ENCODE measurements at places on chromosomes 1 and 21. TPM values are rescaled to one million over a fixed set of nuclear protein-coding genes. Genes with fewer than 3 reads are reported as not detected.

GRCh38 chr1:235597867-235598553, 51.6 kb downstream of the GNG4 start:
- peak; percentile 54 for DNase-seq

DNA sequence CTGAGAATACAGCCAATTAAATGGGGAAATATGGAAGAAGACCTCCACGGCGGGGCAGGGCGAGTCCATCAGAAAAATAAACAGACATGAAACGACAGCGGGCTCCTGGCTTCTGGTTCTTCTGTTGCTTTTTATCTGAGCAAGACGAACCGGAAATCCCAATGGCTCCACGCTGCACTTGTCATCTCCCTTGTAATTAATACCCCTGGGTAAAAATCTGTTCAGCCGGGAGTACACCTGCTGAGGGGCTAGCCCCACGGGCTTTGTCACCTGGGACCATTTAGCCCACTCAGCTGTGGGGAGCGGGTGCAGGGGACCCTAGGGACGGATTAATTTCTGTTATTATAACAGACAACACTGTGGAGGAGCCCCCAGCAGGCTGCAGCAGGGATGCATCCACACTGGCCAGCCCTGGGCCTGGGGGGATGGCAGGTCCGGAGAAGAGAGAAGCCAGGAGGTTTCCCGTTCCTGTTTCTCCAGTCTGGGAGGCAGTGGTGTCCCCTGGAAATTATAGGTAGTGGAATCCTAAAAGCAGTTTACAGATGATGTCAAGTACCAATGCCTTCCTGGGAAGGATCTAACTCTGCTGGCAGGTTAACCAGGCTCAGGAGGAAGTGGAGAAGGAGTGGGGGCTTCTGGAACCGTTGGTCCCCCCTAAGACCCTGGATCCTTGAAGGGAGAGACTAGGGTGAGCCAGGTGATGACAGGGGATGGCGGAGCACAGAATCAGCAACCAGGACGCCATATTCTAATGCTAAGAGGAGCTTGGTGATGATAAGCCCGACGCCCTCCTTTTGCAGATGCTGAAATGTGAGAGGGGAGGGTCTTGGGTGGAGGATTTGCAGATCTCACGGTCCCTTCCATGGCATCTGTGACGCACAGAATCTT, 566.1 kb downstream of the PTPRU start:
- no peak for DNase-seq

- DNase-seq, result no peak
Measured at GRCh38 chr1:231934797-231935196, 308.2 kb downstream of the DISC1 start.

DNA sequence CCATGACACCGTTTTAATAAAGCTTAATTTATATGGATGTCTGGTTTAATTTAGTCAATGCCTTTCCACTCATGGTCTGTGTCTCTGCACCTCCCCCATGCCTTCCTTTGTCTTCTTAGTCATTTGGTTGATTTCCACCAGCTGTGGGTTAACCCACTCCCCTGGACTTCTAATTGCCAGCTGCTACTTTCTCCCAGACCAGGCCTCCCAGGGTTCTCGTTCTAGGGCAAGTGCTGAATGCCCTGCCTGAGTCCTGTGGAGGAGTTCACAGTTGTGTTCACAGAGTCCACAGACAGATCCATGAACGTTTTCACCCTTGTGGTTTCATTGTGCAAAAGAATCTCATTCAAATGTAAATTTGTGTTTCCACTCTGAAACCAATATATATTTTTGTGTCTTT, 243.4 kb downstream of the NUF2 start:
- DNase-seq, result no peak

Gene TNFRSF4
- 0.07 TPM for total RNA-seq

- DNase-seq, result no peak
Measured at GRCh38 chr1:6870086-6870485, 84.8 kb downstream of the CAMTA1 start.

Gene CFHR1
- total RNA-seq, result not detected

Gene ADORA3
- not detected for total RNA-seq

- DNase-seq, result no peak
Measured at GRCh38 chr1:64959986-64960385, 6.4 kb downstream of the JAK1 start.

GRCh38 chr1:58149271-58149812, 397.2 kb downstream of the OMA1 start:
- no peak for DNase-seq
